ENCODE measurements at places on chromosomes 1 and 21. TPM values are rescaled to one million over a fixed set of nuclear protein-coding genes. Genes with fewer than 3 reads are reported as not detected.

DNA sequence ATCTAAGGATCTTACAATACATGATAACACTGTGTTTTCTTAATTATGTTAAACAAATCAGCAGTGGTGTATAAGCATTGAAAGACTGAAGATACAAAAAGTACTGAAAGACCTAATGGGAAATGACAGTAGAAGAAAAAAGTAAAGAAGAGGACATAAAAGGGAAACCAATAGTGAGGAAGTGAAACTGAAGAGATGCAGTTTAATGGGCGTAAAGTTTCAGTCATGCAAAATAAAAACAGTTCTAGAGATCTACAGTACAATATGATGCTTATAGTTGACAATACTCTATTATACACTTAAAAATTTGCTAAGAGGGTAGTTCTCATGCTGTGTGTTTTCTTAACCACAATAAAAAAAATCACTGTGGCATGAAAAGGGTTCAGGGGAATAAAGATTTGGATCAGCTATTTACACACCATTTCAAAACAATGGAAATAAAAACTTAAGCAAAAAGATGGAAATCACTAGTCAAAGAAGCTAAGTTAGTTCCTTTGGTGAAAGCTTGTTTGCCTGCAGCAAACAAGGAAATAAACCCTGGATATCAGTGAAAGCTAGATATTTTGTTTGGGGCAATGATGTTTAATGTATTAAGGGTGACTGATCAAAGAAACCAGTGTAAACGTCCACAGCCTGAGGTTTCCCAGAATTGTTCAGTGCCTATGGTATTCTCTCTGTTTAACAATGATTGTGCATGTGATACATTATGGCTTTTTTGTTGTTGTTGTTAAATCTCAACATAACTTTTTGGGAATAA, 1160.8 kb upstream of the ADGRL2 start:
- DNase-seq = no peak

GRCh38 chr1:201447903-201448871, 20.8 kb downstream of the PHLDA3 start:
- DNase-seq = peak; percentile 76

GRCh38 chr1:227952374-227953021, 4.8 kb upstream of the WNT9A start:
- peak; percentile 8 for DNase-seq

PHTF1 gene
- total RNA-seq = 9.8 TPM

TXNIP gene
- 496 TPM for total RNA-seq

CA14 gene
- total RNA-seq = 0.22 TPM

DNA sequence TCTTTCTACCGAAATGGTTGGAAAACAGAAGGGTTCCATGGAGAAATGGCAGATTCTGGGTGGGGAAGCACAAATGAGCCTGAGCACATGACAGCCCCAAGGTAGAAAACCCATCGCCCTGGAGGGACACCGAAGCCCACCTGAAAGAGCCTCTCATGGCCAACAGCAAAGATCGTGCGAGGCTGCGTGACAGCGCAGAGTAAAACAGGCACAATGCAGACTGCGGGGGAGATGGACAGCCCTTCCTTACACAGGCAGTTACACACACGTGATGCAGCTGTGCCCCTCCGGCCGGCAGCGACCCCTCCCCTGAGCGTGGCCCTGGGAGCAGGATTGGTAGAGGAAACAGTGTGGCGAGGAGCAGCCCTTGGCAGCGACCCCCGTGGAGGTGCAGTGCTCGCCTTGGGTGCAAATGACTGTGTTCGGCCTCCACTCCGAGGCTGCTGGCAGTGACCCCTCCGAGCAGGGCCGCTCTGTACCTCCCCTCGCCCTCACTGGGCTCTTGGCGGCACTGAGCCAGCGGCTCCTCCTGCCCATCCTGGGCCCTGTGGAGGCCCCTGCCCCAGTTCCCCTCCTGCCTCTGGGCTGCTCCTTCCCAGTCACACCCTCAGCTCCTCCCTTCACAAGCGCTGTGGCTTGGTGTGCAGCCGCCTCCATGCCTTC, 120.9 kb upstream of the COL6A1 start:
- DNase-seq = no peak

FCRL6 gene
- not detected for total RNA-seq

CXADR gene
- total RNA-seq = 41.4 TPM

GBP5 gene
- 3.0 TPM for total RNA-seq

DNA sequence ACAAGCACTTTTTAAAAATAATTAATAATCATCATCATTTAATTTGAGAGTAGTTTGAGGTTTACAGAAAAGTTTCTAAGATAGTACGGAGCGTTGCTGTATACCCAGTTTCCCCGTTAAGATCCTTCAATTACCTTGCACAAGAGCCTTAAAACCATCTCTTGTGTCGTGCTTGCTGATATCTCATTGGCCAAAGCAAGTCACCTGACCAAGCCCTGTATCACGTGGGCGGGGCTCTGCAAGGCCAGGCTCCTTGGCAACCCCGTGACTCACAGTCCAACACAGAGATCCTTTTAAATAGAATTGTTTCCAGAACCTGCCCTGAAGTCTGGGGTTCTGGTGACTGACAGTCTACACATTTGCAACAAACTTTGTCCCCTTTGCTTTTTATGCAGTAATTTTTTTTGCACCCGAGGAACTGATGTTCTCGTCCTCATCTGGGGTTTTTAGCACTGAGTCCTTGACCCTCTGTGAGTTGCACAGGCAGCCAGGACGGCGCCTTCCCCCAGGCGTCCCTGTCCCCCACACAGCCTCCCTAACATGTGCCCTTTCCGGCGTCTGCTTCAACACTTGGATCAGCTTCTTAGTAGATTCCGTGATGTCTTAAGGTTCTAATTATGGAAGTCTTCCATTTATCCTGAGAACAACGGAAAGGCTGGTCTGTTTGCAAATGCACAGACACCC, 183.3 kb upstream of the TMEM51 start:
- DNase-seq = peak; percentile 52

DNA sequence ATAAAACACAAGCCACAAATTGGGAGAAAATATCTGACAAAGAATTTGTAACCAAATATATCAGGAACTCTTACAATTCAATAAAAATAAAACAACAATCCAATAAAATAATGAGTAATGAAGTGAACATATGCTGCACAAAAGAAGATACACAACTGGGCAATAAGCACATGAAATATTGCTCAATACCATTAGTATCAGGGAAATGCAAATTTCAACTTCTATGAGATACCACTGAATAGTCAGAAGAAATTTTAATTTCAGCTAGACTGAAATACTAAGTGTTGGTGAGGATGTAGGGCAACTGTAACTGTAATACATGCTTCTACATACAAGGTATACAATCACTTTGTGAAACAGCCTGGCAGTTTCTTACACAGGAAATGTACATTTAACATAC, 7.4 kb upstream of the ARHGAP29 start:
- no peak for DNase-seq

DNA sequence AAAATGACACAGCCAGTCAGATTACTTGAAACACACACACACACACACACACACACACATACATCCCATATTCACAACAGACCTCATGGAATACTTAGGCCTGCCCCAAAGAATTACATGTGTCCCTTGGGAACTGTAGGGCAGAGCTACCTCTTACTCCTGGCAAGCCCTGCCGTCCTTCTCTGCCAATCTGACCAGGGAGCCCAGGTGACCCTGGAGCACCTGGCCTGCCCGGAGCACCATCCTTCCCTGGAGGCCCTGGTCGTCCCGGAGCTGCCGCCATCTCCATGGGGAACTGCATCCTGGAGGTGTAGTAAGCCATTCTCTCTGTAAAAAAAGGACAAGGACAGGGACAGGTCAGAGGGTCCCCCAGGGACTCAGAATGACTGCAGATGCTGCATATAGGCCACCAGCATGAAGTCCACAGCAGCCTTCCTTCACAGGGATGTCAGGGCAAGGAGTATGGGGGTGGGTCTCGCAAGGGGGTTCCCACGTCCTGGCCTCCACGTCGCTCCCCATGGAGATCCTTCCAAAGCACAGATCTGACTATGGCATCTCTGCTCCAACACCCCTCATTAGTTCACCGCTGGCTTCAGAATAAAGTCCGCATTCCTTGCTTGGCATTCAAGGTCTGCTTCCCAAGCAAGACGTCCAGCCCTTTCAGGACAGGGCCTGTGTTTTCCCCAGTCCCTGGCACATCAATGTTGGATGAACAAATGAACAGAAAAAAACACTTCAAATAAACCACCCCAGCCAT, 9.2 kb upstream of the PEF1 start:
- DNase-seq = no peak

CELSR2 gene
- total RNA-seq = 4.2 TPM

- DNase-seq = no peak
Observed at GRCh38 chr1:172574080-172574479, 41.1 kb downstream of the SUCO start.

PIK3C2B gene
- total RNA-seq = 85.5 TPM

GRCh38 chr21:44291936-44292811, 6.5 kb downstream of the AIRE start:
- no peak for DNase-seq

- DNase-seq = no peak
Observed at GRCh38 chr1:57363165-57363564, 60.7 kb downstream of the DAB1 start.

DNA sequence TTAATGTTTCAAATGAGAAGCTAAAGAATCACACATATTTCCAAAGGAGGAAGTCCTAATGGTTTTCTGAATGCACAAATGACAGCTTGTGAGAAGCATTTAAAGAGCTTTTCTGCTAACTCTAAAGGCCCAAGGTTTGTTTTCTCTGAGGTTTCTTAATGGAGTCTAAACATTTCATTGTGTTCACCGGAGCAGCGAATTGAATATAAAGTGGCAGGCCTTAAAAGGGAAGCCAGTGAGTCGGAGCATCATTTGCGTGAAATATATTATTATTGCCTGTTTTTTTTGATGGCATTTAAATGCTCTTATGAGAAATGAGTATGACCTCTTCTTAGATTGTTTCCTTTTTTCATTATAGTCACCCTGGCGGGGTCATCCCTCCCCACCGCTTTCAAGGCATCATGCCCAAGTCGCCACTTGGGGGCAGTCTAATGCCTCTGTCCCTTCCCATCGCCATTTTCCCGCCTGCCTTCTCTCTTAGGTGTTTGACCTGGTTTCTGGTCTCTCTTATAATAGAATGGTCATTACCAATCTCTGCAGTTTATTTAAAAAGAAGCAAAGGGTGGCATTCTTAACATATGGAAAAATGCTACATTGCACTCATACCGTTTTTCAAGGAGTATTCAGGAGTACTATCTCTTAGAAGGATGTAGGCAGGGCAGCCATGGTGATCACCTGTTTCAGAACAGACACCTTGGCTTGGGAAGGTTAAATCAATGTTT, 25.3 kb upstream of the OVAAL start:
- peak; percentile 70 for DNase-seq

DNA sequence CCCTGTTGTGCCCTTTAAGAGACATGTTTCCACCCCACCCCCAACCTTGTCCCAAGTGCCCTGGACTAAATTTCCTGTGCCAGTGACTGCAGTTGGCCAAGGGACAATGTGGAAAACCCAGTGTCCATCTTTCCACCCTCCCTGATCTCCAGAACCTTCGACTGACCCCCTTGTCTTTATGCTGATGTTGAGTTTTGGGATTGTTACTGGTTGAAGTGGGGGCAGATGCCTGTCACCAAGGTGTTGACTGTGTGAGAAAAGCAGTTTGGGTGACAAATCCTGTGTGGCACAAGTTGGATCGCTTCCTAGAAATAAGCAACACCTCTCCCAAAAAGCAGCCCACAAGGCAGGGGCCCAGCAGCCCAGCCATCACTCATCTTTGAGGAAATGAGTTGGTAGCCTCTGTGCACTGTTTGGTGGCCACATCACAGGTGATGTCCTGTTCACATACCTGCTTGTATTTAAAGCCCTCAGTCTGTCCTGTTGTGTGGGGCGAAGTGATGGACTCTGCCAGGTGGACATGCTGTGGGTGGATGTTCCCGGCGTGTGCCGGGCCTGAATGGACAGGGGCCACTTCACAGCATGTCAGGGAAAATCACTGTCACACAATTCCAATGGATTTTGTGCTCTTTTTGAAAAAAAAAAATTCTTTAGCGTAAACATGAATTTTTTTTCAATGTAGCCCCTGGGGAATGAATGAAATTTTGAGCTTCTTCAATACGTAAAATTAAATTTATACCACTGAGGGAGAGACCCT, 6.6 kb upstream of the MIIP start:
- no peak for DNase-seq

RGS18 gene
- 2.1 TPM for total RNA-seq

A3GALT2 gene
- not detected for total RNA-seq

- DNase-seq = no peak
Observed at GRCh38 chr1:86062453-86062852, 94.1 kb downstream of the COL24A1 start.

- DNase-seq = no peak
Observed at GRCh38 chr1:78060857-78061563, 15.2 kb downstream of the GIPC2 start.

GRCh38 chr1:196573226-196573625, 35.0 kb downstream of the KCNT2 start:
- DNase-seq = no peak

CASQ2 gene
- total RNA-seq = 0.22 TPM

DNA sequence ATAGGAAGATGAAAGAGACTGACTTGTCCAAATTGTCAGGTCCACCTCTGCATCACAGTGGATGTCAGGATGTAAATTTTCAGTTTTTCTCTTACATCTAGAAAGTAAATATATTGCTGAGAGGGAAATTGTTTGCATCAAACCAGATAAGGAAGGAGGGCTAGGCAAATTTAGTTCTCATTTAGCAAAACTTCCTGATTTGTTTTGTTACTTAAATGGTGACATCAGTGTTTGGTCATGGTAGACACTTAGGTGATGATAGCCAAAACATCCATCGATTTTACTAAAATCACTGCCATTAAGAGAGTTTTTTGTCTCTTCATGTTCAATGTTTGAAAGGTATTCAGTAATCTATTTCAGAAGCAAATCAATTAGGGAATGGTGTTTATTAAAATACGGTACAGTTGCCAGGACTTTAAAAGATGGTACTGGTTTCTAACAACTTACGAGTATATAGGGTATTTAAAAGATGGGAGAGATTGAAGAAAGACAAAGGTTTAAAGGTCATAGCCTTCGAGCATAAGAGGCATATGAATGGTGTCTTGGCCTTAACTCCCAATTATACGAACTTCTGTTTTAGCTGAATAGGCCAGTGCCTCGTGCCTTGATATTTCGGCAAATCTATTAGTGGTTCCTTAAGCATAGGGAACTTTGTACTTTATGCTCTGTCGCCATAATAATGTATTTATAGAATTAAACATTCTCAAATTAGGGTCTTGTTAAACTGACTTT, 3.0 kb downstream of the IER5 start:
- DNase-seq = no peak

GRCh38 chr1:7784492-7785071, 491 bp downstream of the PER3 start:
- no peak for DNase-seq

DNA sequence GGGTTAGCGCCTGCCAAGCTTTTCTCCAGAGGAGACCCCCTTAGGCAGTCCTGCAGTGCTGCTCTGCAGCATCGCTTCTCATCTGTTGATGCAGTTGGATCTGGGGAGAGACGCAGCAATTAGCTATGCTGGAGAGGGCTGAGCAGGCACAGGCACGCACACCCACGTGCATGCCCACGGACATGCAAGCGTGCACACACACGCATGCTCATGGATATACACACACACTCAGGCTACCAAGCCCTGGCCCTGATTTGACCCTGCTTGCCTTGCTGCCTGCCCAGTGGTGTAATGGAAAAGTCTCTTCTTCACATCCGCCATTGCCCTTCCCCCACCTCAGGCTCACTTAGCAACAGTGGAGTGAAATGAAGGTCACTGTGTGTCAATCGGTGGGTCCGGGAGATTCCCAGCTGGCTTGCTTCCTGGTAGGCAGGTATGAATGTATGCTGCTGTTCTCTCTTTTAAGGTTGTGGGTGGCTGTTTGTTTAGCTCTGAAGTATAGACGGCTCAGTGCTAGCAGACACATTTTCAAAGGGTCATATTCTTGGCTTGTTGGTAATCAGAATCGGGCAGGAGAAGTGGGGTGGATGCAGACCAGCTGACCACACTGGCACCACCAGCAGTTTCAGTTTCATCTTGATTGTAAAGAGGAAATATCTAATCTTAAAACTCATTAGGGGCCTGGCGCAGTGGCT, 9.5 kb downstream of the ATP1B1 start:
- peak; percentile 81 for DNase-seq

All from colonic mucosa (tissue), 4 donors.